ENCODE measurements at places on chromosomes 5 and 9. TPM values are rescaled to one million over a fixed set of nuclear protein-coding genes. Genes with fewer than 3 reads are reported as not detected.
A peak's percentile ranks its signal among the peaks of the same experiment; 100 is the strongest.

PTPN3 gene
- total RNA-seq, result 11.0 TPM

PCDHGA9 gene
- 3.9 TPM for total RNA-seq

DNA sequence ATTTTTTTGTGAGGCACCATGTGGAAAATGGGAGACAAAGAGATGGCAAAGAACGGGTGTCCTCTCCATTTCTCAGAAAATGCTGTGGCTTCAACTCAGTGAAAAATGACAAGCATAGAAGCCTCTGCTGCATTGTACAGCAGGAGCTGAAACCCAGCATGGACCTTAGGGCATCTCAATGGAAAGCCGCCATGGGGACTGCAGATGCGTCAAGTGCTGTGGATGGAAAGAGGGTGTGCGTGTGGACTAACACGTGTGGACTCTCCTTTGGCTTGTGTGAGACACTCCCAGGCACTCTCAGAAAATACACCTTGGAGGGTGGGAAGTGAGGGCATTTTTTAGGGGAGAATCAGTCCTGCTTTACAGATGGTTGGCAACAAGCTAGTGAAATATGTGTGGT lies 2.2 kb upstream of the GLRX start:
- DNase-seq, result no peak

DNA sequence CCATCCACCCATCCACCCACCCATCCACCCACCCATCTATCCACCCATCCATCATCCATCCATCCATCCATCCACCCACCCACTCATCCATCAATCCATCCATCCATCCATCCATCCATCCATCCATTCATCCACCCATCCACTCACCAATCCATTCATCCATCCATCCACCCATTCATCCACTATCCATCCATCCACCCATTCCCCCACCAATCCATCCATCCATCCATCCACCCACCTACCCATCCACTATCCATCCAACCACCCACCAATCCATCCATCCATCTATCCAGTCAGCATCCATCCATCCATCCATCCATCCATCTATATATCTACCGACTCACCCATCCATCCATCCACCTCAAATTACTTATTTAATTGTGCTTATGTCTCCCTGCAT lies 36.9 kb upstream of the PHYKPL start:
- no peak for DNase-seq

GRCh38 chr9:128927731-128928411 lies 7.1 kb downstream of the PHYHD1 start:
- DNase-seq, result peak; percentile 49

DNA sequence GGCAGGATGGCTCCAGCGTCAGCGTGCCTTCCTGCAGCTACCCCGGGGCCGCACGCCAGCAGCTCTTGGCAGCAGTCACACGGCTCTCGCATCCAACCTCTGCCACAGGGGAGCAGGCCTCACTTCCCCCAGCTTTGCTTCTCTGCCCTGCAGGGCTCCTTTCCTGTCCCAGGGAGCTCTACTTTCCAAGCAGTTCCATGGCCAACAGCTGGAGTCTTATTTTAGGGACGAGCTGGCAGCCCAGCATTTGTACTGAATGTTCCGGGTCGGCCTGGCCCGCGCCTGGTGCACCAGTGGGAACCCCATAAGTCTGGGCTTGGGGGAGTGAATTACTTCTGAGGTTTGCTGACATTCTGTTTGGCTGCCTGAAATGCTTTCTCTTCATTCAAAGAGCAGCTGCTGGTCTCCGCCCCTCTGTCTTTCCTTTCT lies 34.6 kb downstream of the GADD45G start:
- DNase-seq, result peak; percentile 62
